ENCODE measurements at places on chromosomes 16 and 17.

DNA sequence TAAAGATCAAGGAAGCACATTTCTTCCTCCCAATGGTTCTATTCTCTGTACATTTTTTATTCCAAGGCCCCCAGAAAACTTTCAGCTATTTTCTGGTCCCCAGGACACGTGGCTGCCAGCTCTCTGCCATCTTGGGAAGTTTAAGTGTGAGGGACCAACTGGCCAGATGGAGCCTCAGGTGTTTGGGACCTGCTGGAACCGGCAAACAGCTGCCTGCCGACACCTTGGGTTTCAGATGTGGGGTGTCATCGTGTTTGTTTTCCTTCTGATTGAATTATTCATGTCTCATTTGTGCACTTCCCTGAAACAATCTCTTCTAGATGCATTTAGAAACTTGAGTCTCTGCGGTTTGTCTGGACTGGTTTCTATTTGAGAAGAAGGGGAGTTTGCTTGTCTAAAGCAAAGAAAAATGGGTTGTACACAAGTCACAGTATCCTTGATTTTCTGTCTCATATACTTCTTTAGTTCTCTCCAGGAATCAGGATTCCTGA lies 386.5 kb downstream of the SLC39A11 start:
- DNase-seq = no peak

GRCh38 chr17:29584452-29585079 lies 4.9 kb downstream of the GIT1 start:
- DNase-seq = no peak

DNA sequence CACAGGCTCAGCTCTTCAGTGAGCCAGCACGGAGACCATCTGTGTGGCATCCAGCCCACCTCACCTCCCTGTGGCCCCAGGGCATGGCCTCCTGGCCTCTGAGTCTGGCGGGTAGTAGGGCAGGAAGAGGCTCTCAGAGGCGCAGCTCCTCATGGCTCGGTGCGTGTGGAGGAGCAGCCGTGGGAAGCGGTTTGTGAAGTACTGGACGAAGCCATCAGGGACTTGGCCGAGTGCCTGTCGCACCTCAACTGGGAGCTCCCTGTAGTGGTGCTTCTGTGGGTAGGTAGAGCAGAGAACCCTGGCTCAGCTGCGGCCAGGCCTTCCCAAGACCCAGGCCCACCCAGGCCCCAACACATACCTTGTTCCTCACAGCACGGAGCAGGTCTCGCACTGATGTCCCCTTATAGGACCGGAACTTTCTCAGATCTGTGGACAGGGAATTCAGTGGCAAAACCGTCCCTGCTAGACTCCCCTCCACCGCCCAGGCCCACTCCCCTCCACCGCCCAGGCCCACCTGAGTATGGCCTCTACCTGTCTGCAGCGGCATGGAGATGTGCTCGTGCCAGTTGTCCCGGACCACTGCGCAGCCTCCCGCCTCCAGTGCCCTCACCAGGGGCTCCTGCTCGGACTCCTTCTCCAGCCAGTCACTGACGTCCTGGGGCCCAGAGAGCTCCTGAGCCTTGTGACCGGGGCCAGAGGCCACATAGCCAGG lies 12.2 kb downstream of the PLK1 start:
- no peak for DNase-seq

DNA sequence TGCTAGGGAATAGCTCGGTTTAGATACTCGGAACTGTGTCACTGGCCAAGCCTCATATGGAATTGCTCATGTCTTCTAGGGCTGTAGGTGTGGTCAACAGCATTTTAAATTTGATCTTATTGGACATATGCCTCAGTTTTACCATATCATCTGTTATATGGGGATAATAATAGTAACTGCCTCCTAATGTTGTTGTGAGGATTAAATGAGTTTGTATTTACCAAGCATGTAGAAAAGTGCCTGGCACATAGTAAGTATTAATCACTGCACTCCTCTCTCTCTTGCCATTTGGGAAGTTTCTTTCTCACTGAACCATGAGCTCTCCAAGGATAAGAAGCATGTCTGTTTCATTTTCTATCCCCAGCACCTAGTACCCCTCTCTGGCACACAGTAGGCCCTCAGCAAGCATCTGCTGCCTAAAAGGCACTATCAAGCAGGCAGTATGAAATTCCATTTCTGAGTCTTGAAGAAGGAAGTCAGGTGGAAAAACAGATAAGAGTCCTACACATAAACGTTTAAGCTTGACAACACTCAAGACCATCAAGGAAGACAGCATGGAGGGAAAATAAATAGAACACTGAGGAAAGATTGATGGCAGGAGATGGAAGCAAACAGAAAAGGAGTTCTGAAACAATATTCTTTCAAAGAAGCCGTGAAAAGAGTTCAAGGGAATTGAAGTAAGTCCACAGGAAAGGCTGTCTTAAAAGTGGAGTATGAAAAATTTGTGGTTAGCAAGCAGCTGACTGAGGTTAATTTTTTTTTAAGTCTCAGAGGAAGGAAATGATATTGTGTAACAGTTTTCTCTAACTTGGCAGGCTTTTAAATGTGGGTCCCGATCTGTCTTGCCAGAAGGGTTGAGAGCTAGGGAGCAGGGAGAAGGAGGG lies 2.2 kb upstream of the ATP6V0A1 start:
- peak; percentile 71 for DNase-seq
